KG1 (cell line): ENCODE measurements at places on chromosomes 6 and 20.

- no peak for DNase-seq
These were observed 70.6 kb downstream of the ATXN1 start for GRCh38 chr6:16690608-16691142.

- DNase-seq, result no peak
These were observed 17.1 kb downstream of the TCF21 start for GRCh38 chr6:133906050-133906449.

DNA sequence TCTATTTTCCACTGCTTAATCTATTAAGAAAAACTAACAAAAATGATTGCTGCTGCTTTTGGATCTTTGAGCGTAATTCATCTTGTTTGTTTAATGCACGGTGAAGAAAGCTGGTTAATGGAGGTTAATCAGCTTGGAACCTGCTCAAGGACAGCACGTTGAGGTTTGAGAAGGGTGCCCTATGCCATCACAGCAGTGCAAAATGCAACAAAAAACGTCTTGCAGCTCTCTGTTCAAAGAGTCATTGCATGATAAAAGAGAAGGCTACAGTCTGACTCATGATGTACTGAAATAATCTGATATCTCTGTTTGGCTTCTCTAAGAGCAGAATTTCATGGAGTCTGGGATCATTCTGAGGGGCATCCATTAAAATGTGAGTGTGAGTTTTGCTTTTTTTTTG is 80.6 kb upstream of the PREP start:
- no peak for DNase-seq

- DNase-seq, result no peak
These were observed 76.5 kb downstream of the STMND1 start for GRCh38 chr6:17178326-17178725.

DNA sequence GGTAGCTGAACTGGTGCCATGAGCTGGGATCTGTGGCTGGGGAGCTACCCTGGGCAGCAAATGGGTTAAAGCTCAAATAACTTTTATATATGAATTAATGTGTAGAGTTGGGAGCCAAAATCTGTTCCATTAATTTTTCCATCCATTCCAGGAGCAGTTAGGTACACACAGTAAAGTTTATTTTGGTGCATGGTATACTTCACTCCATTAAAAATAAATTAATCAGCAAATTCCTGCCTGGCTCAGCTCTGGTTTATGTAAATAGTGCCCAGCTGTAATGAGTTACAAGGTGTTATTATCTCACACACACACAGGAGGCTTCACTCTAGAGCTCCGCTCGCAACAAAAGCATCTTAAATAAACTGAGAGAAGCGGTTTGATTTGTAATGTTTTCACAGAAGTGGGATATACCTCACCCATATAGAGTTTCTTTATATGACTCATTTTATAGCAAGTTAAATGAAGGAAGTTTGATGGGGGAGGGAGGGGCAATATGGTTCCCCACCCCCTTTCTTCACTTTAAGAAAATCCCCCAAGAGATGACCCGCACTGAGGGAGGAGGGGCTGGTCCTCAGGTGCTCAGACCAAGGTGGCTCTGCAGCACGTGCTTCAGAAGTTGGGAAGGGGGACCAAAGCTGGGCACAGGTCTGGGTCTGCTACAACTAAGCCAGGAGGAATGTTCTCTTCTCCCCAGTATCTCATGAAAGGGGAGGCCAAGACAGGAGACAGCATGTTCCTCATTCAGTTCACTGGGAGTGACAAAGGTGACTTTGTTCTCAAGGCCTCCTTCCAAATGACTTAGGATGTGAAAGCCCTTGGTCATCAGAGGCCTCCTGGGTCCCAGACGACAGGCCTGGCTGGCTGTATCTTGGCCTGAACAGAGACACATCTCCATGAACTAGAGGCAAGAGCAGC is 10.5 kb upstream of the FAM83C start:
- DNase-seq, result no peak

GRCh38 chr6:30260036-30260504 is 46.9 kb upstream of the TRIM26 start:
- no peak for DNase-seq

- no peak for DNase-seq
These were observed 17.5 kb downstream of the KIF25 start for GRCh38 chr6:168015009-168015408.

DNA sequence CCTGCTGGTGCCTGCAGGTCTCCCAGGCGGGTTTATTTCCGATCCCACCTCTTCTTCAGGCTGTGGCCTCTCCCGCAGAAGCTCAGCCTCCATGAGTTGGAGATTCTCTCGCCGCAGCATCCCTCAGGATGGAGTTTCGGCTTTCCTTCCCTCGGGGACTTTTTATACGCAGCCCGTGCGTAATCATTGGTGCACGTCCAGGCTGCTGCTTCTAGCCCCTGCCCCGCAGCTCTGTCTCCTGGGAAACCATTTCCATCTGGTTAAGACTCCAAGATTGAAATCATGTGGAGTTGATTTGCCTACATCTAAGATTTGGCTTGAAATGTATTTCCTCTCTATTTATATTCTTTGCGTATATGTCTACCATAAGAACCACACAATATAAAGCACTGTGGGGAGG is 46.7 kb upstream of the CARMIL1 start:
- no peak for DNase-seq

GRCh38 chr20:33668466-33669155 is 1.9 kb downstream of the ACTL10 start:
- no peak for DNase-seq

GRCh38 chr20:44739942-44740341 is 5.7 kb upstream of the KCNK15 start:
- DNase-seq, result no peak

DNA sequence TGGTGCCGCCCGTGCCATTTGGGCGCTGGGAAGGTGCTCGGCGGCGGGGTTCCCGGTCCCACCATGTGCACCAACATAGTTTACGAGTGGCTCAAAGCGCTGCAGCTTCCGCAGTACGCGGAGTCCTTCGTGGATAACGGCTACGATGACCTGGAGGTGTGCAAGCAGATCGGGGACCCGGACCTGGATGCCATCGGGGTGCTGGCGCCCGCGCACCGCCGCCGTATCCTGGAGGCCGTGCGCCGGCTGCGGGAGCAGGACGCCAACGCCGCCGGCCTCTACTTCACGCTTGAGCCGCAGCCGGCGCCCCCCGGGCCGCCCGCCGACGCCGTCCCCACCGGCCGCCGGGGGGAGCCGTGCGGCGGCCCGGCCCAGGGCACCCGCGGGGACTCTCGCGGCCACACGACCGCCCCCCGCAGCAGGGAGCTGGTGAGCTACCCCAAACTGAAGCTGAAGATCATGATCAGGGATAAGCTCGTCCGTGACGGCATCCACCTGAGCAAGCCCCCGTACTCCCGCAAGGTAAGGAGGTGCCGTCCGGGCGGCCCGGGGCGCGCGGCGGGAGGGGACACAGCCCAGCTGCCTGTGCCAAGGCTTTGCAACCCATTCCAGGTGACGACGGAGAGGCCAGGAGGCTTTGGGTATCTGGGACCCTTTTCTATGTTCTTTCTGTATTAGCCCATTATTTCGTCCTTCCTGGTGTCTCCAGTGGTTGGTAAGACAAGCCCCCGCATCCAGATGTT is 547 bp downstream of the SAMD5 start:
- no peak for DNase-seq

- no peak for DNase-seq
These were observed 76.4 kb upstream of the SCP2D1 start for GRCh38 chr20:18737140-18737539.

DNA sequence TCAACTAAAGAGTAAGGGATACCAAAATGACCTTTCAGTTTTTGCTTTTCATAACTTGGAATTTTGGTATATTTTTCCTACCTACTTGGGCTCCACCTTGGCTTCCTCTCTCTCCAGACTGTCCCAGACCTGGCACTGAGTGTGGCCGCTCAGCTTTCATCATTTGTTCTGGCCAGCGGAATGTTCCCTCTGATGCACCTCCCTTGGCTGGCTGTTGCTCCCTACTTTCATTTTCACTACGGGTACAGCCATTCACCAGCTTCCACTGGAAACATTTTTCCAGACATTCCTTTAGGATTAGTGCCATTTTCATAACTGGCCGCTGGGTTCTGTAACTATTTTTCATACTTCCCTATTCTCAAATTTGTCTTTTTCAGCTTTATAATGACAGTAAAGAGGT is 487.4 kb downstream of the TENT5A start:
- DNase-seq, result no peak

GRCh38 chr20:16475225-16475624 is 98.0 kb downstream of the KIF16B start:
- DNase-seq, result no peak

DNA sequence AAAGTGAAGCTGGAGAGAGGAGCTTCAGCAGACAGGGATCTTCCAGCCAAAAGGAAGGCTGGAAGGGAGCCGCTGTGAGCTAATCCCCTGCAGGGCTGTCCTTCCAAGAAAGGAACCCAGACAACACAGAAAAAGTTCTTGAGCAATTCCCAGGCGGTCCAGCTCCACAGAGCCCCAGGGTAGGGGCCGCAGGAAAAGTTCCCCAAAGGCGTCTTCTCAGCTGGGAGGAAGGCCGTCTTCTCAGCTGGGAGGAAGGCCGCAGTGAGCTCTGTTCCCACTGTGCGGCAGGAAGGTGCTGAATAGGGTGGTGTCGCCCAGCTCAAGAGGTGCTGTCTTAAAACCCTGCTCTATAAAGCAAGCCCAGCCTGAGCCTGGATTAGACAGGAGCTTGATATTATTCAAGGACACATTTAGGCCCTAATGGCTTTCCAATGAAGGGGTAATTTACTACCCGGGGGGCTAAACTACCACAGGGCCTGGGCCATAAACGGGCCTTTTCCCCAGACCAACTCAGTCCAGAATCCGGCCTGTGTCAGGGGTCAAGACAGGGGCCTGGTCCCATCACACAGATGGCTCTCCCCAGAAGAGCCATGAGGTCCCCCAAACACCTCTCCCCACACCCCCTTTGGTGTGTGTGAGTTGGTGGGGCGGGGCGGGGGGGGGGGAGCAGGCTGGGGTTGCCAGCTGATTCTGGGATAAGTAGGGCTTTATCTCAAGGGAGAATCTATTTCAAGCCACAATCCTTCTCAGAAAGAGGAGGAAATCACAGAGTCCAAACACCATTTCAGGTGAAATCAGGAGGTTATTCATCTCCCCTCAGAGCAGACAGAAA is 103.6 kb downstream of the NOL4L start:
- DNase-seq, result no peak

- no peak for DNase-seq
These were observed 9.2 kb downstream of the PPP1R3G start for GRCh38 chr6:5094327-5094726.

GRCh38 chr20:51003753-51004152 is 19.2 kb downstream of the KCNG1 start:
- DNase-seq, result no peak

DNA sequence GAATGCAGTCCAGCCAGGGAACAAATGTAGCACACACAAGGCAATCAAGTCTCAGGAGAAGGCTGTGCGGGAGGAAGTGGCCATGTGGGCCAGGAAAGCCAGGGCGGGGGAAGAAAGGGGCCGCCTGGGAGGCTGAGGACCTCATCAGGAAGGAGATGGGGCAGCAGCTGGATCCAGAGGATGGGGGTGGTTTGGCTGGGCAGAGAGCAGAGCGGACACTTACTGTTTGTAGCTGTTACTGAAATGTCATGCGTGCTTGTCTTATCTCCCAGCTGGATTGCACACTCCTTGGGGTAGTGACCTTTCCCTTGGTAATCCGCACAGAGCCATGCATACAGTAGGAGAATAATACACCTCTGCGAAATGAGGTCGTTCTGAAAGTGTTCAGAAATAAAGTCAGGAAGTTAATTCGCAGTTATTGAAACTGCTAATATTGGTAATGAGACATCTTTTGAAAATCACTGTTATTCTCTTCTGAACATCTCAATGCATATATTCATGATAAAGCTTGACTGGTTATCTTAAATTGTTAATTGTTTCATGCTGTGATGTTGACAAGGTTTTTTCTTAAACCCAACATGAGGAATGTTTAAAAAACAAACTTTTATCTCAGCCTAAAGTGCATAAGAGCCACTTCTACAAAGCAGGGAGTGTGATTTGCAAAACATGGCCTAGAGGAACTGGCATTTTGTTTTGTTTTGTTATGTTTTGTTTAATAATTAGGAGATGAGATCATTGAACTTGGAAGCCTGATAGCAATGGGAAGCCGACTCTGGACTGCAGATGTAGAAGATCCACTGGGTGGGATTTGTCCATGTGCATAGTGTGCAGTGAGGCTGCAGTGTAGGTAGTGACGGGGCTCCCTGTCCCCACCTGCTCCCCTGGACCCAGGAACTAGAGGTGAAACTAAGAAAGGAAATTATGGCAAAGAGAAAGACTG is 18.0 kb upstream of the MAP3K4 start:
- no peak for DNase-seq

DNA sequence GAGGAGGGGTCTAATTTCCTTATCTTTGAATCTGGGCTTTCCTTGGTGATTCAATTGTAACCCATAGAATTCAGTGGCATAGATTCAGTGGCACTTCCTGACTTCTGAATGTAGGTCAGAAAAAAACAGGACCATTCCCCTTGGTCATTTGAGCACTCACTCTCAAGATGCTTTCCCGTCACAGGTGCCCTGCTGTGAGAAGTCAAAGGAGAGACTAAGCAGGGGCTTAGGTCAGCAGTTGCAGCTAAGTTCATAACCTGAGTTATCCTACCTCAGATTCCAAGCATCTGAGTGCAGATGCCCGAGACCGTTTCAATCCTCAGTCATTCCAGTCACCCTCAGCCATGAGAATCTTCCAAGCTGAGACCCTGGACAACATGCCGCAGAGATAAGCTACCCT is 506.6 kb downstream of the FRK start:
- DNase-seq, result no peak

GRCh38 chr20:8155812-8156211 is 23.7 kb downstream of the PLCB1 start:
- DNase-seq, result no peak

GRCh38 chr20:32969356-32970114 is 34.7 kb downstream of the SUN5 start:
- DNase-seq, result no peak

DNA sequence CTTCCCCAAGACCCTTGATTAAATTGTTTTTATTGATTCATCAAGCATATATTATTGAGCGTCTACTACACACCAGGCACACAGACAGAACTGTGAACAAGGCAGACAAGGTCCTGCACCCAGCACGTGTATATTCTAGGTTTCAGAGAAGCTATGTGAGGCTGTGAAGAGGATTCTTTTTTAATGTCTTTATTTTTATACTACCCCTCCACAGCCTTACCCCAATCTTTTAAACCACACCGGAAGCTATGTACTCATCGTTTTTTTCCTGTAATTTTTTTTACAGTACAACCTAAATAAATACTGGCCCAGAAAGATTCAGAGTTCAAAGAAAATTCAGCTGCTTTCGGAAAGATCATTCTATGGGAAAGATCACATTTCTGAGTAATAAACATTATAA is 10.0 kb downstream of the SGK1 start:
- peak; percentile 58 for DNase-seq
